ENCODE measurements at places on chromosomes 4 and X.

- no peak for DNase-seq
Measured at GRCh38 chrX:12843061-12843667, 23.7 kb upstream of the TLR7 start.

- no peak for DNase-seq
Measured at GRCh38 chrX:132333351-132333750, 114.1 kb upstream of the RAP2C start.

- no peak for DNase-seq
Measured at GRCh38 chrX:40105835-40106675, 8.3 kb upstream of the BCOR start.

DNA sequence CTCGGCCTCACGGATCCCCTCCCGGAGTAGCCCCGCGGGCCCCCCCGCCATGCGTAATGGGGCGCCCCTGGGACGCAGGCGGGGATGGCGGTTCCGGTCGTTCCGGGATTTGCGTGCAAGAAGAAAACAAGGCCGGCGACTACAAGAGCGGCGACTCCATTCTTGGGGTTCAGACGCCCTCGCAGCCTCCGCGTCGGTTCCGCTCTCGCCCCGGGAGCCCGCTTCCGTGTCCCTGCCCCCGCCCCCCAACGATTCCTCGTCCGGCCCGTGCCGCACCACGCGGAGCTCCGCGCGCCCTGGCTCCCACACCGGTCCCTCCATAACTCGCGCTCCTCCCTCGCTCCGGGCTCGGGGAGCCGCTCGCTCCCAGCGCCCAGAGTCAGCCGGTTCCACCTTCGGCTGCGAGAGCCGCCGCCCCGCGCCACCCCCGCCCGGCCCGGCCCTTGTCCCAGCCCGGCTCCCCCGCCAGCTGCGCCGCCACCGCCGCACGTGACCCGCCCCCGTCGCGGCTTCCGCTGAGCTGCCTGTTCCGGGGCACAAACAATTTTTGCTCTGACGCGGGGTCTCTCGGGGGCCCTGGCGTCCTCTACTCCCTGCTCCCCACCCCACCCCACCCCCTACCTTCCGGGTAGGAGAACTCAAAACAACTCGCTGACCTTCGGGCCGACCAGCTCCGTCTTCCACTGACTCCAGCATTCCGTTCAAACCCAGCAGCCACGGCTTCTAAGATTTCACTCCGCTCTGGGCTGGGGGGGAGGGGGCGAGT is 78.8 kb upstream of the BCOR start:
- no peak for DNase-seq

DNA sequence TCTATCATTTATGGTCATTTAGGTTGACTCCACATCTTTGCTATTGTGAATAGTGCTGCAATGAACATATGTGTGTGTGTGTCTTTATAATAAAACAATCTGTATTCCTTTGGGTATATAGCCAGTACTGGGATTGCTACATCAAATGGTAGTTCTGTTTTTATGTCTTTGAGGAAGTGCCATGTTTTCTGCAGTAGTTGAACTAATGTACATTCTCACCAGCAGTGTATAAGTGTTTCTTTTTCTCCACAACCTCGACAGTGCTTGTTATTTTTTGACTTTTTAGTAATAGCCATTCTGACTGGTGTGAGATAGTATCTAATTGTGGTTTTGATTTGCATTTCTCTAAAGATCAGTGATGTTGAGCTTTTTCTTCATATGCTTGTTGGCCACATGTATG is 80.5 kb downstream of the ARHGAP6 start:
- no peak for DNase-seq

DNA sequence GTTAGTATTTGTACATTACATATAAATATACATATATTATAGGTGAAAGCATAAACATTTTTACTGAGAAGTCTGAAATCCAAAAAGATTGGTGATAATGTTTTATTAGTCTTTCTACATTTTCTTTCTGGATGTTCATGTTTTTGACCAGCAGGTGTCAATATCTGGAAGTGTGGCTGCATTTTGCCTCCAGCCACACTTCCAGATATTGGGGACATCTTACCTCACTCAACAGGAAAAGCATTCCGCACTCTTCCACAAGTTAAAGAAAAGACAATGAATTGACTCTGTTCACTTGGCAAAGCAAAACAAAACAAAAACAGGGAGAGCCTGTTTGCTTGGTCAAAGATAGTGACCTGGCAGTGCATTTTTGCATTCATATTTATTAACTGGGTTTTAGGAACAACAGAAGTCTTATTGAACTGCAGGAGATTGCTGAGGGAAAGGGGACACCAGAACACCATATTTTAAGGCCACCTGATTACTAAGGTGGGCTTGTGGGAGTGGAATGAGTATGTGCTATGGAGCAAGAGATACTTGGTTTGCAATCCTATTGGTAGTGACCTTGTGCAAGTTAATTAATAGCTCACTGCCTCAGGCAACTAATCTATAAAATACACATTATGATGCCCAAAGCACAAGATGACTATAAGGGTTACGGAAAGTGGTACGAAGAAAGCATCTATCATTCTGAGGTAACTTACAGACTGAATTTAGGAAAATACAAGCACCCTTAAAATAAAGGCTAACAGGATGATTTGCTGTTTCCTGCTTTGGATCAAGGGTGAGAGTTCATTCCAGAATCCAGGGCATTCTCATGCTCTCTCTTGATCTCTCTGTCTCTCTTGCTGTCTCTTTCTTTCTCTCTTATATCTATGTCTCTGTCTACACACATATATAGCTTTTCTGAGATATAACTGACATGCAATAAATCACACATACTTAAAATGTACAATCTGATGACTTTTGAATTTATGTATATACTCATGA is 389.9 kb upstream of the EMCN start:
- no peak for DNase-seq

DNA sequence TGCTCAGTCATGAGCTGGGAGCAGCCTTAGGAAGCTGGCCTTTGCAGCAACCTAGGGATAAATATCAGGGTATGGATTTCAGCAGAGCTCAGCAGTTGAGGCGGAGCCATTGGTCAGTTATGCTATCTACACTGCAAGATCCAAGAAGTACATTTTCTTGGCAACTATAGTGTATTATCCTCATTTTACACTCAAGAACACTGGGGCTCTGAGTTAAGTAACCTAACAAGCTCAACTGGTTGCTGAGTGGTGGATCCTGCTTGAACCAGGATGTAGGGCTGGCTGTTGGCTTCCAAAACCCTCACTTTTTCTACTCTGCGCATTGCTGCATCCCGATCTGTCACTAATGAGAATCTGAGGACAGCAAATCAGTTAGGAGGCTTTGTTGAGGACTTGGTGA is 1.5 kb upstream of the SCARB2 start:
- no peak for DNase-seq

GRCh38 chr4:7195546-7196287 is 3.4 kb downstream of the SORCS2 start:
- no peak for DNase-seq

DNA sequence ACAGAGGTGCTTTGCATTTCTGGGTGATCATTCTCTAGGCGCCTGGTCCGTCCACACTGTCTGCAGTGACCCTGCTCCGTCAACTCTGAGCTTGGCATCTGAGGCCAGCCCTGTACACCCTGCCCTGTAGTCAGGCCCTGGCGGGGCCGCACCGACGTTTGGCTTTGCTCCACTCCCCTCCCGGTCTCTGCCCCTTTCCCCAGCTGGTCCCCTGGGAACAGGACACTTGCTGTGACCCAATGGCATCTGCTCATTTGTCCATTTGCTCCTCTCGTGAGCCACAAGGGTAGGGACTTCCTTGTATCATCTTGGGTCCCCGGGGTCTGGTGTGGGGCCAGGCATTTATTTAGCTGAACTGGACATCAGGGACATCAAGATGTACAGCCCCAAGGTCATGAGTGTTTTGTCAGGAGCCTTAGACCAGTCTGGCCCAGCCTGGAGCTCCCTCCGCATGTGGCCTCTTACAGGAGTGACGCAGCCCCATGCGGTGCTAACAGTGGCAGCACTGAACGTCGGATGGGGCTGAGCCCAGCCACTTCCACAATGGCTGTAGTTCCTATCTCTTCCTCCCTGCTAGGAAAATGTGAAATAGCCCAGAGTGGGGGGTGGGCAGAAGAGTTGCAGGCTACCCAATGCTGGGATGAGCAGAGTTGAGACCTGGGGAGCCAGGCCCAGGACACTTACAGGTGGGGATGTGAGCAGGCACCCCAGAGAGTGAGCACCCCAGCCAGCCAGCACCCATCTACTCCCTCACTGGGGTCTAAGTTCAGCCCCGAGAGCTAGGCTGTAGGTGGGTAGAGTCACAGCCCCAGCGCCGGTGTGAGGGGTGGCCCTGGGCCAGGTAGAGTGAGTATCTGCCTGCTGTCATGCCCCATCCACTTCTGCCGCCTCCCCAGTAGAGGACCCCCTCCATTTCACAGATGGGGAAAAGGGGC is 2.0 kb upstream of the SH3BP2 start:
- no peak for DNase-seq

DNA sequence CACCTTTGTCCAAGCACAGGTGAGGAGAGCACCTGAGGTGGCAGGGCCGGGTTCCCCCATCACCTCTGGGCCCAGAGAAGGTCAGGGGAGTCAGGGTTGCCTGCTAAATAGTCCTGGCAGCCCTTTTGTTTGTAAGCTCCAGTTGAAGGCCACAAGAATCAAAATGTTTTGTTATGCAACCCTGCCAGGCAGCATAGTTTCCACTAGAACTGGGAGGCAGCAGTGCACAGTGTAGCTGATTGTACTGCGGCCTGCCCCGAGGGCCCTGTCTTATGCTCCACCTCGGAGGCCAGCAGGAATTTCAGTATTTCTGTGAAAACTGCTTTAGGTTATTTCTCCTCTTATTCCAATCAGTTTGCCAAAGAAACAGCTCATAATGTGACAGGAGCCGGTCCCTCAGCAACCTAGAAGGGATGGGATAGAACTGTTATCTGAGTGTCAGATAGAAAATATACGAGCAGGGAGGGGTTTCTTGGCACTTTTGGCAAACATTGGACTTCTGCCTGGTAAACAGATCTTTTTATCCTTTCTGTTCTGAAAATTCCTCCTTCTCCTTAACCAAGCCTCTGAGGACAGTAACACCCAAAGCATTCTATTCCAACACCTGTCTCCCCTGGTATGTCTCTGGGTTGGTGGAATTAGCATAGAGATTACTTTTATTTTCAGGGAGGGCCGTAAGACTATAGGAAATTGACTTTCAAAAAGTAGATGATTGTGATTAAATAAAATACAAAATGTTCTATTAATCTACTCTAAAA is 93.6 kb downstream of the LNX1 start:
- no peak for DNase-seq

DNA sequence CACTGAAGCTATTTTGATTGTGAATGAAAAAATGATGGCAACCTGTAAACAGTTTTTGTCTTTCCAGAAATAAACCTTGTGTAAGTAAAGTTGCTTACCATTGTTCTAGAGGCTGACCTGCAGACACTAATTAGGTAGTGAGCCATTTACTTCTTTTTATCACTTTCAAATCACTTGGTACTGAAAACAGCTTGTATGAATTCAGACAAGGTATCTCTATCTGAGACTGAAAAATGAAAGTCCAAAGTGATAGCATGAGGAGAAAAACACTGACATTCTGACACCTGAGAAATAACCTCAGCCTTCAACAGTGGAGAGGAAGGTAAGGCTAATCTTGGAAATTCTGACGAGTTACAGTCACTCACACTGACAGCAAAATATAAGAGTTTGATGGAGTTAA is 238.8 kb downstream of the GPC3 start:
- no peak for DNase-seq

DNA sequence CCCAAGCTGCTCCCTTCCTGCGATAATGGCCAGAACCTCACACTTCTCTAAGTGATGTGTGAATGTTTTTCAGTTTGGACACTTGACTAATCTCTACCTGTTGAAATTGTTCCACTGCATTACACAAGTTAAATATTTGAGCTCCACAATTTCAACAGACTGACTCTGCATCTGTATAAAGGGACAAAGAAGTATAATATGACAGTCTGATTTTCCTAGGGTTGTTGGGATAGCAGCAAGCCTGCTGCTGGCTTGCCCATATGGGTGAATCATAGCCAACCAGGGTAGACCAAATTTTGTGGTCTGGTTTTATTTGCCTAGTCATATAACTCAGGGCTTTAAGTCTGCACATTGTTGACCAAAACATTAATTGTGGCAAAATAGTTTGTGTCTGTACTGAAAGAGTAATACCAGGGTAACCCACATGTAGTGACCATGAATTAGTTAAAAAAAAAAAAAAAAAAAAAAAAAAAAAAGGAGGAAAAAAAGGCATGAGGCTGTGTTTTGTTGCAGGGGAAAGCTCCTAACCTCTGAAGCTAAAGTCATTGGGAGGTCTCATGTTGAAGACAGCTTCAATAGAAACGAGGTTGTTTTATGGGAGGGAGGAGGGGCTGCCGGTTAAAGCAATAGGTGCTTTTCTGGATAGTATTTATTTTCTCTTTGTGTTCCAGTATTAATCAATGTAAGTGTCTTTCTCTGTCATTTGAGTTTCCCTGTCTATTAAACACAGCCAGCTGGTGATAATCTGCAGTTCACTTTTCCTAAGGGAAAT is 534.2 kb downstream of the RAB28 start:
- DNase-seq = no peak

DNA sequence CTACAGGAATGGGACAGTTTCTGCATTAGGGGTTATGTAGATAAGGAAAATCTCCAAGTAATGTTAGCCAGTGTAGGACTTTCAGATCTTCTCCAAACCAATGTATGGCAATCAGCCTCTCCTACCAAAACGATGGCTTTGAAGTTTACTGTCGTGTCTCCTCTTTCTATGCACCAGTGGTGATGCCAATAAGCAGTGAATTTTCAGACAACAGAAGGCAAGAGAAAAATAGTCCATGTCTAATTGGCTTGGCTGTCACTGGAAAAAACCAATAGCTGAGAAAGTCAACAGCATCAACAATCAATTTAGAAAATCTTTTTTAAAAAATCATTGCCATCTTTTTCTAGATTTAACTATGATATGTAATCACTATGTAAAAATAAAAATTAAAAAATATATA is 35.0 kb downstream of the LIMCH1 start:
- DNase-seq = no peak

- DNase-seq = no peak
Measured at GRCh38 chrX:17038681-17039161, 92.3 kb downstream of the REPS2 start.

GRCh38 chr4:73765296-73765695 is 24.9 kb downstream of the CXCL8 start:
- DNase-seq = no peak

DNA sequence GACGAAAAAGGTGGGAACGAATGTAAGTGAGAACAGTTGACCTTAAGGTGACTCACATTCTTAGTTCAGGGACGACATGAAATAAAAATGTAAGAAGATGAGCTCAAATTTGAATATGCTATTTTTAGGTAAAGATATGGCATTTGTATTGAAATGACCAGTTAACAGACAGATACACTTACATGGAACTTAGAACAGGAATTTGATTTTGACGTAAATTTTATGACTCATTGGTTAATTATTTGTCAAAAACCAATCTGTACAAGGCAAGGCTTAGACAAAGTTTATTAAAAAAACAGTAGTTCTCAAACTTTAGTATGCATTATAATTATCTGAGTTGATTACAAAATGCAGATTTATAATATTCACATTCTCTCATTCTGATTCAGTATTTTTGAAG is 469.4 kb downstream of the CFAP47 start:
- no peak for DNase-seq

GRCh38 chr4:169208516-169208915 is 62.2 kb downstream of the SH3RF1 start:
- no peak for DNase-seq

- DNase-seq = no peak
Measured at GRCh38 chrX:31136144-31136611, 64.3 kb upstream of the FTHL17 start.

- no peak for DNase-seq
Measured at GRCh38 chrX:148381603-148382002, 118.8 kb upstream of the AFF2 start.

GRCh38 chr4:182554736-182555135 is 311.5 kb downstream of the TENM3 start:
- no peak for DNase-seq

- DNase-seq = no peak
Measured at GRCh38 chr4:16085822-16086221, 2.0 kb upstream of the PROM1 start.
